Right lobe of liver (tissue), 6 donors: ENCODE measurements at places on chromosomes 2 and 18. TPM values are rescaled to one million over a fixed set of nuclear protein-coding genes. Genes with fewer than 3 reads are reported as not detected.
A peak's percentile ranks its signal among the peaks of the same experiment; 100 is the strongest.

ITGA4 gene
- 3.9 TPM for total RNA-seq

DNA sequence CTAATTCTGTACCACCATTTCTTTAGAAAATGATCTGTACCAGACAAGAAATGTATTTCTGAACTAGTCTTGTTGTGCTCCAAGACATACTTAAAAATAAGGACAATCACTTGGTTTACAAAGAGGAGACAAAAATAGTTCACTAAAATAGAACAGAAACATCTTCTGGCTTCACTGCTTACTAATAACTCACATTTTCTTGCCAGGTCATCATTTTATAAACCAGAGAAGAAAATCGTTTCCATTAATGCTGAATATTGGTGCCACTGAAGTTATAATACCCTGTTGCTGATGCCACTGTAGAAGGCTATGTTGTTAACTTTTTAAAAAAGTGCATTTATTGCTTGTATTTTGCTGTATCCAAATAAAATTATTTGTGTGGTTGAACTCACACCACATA lies 94.8 kb upstream of the ZNF236 start:
- no peak overlapping the region for H3K27ac ChIP-seq
- no peak for DNase-seq
- no peaks in the 10 kb centered on the region for H3K27me3 ChIP-seq
- H3K36me3 ChIP-seq = no peaks in the 10 kb centered on the region
- H3K4me1 ChIP-seq = no peaks in the 10 kb centered on the region

KCNF1 gene
- not detected for total RNA-seq

ACAA2 gene
- total RNA-seq = 369 TPM

DNA sequence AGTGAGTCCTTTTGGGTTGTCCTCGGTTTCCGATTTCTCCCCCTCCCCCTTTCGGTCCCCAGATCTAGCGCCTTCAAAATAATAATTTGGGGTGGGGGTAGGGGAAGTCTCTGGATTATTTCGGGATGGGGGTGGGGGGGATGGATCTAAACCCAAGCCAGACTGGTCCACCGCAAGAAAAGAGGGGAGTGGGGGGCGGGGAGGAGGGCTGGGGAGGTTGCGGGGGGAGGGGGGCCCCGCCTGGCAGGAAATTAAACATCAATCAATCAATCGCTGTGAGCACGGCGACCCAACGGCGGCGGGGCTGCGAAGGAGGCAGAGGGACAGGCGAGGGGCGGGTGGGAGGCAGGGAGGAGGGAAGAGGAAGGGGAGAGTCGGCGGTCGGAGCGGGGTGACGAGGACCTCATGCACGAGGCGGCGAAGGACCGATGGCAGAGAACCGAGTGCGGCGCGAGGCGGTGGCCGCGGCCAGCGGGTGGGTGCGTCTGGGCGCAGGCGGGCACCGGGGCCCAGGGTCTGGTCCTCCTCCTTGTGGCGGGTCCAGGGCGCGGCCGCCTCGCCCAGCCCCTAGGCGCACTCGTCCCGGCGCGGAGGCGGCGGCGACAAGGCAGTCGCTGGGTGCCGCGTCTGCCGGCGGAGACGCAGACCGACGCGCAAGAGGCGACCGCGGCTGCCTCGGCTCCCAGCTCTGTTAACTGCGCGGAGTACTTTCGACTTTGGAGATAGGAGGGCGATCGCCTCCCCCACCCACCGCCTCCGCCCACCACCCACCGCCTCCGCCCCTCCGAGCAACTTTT lies 468 bp upstream of the SATB2 start:
- peak overlapping the region; percentile 75 for H3K4me3 ChIP-seq
- H3K27me3 ChIP-seq = peaks cover 9% of the 10 kb centered on the region
- peak; percentile 55 for DNase-seq
- no peaks in the 10 kb centered on the region for H3K36me3 ChIP-seq
- no peaks in the 10 kb centered on the region for H3K4me1 ChIP-seq

- DNase-seq = peak; percentile 9
- H3K27me3 ChIP-seq = no peaks in the 10 kb centered on the region
- no peaks in the 10 kb centered on the region for H3K4me1 ChIP-seq
- no peaks in the 10 kb centered on the region for H3K36me3 ChIP-seq
- H3K4me3 ChIP-seq = no peak overlapping the region
Measured at GRCh38 chr2:239006622-239007285, 158.9 kb downstream of the TWIST2 start.

DNA sequence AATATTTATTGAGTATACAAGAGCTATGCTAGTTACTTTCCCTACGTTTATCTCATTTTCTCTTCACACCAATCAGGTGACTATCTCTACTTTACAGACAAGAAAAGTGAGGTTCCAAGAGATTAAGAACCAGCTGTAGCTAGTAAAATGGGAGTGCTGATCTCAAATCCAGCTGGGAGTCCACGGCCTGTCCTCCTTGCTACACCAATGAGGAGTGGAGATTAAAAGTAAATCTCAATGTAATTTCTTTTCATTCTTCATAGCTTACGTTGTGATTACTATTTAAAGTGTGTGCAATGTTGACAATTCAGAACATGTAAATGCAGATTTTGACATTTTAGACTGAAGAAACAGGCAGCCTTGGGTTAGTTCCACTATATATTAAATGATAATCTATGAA lies 53.9 kb upstream of the NRP2 start:
- no peaks in the 10 kb centered on the region for H3K27me3 ChIP-seq
- H3K4me3 ChIP-seq = no peak overlapping the region
- no peak for DNase-seq
- H3K4me1 ChIP-seq = no peaks in the 10 kb centered on the region
- no peak overlapping the region for H3K27ac ChIP-seq

PMAIP1 gene
- total RNA-seq = 0.51 TPM

- H3K4me3 ChIP-seq = no peak overlapping the region
- no peaks in the 10 kb centered on the region for H3K36me3 ChIP-seq
- no peak overlapping the region for H3K27ac ChIP-seq
- no peaks in the 10 kb centered on the region for H3K27me3 ChIP-seq
- DNase-seq = no peak
- H3K4me1 ChIP-seq = no peaks in the 10 kb centered on the region
Measured at GRCh38 chr2:47751856-47752414, 31.0 kb upstream of the MSH6 start.

GCG gene
- total RNA-seq = not detected

GRCh38 chr2:99771681-99772333 lies 282.0 kb upstream of the REV1 start:
- DNase-seq = no peak
- no peak overlapping the region for H3K27ac ChIP-seq
- H3K4me3 ChIP-seq = no peak overlapping the region

DNA sequence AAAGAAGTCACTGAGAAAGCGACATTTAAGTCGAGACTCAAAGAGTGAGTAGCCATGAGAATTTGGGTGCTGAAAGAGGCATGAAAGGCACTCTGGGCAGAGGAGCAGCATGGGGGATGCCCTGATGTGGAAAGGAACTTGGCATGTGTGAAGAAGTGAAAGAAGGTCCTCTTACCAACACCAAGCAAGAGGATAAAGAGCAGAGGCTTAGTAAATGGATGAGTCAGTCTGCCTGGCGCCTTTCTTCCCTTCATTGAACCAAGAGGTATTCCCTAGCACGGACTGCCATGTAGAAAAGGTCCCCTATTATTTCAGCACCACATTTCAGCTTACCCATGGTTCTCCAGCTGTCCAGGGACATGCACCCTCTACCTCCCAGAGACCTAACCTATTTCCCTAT lies 221.1 kb upstream of the NRP2 start:
- H3K4me3 ChIP-seq = no peak overlapping the region
- no peak overlapping the region for H3K27ac ChIP-seq
- no peaks in the 10 kb centered on the region for H3K36me3 ChIP-seq
- no peak for DNase-seq

DNA sequence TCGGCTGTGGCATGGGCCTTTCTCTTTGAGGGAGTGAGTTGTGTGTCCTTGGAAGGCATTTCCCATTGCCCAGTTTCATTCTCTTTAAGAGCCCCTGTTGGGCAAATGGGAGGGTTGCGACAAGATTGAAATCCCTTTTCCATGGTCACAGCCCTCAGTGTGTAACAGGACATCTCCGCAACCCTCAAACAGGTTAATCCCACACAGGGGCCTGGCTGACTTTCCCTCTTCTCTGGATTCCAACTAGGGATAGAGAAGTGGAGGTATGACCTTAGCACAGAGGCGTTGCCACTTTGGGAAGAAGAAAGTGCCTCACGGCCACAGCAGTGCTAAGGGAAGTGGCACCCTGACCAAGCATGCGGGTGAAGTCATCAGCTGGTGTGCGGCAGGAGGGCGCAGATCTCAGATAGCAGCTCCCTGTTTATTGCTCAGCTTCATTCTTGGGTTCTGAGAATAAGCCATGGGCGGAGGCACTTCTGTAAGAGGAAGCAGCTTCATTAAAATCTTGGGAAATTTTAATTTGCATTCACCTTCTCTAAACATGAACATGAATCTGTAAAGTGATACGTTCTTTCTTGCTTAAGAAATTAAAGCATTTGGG lies 256.5 kb downstream of the GBX2 start:
- H3K4me3 ChIP-seq = no peak overlapping the region
- no peak for DNase-seq
- no peak overlapping the region for H3K27ac ChIP-seq
- no peaks in the 10 kb centered on the region for H3K4me1 ChIP-seq
- no peaks in the 10 kb centered on the region for H3K27me3 ChIP-seq

DNA sequence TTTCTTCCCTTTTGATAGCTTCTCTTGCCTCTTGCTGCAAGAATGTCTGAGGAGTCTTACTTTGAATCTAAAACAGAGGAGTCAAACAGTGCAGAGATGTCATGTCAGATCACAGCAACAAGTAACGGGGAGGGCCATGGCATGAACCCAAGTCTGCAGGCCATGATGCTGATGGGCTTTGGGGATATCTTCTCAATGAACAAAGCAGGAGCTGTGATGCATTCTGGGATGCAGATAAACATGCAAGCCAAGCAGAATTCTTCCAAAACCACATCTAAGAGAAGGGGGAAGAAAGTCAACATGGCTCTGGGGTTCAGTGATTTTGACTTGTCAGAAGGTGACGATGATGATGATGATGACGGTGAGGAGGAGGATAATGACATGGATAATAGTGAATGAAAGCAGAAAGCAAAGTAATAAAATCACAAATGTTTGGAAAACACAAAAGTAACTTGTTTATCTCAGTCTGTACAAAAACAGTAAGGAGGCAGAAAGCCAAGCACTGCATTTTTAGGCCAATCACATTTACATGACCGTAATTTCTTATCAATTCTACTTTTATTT lies 133.5 kb upstream of the CDCA7 start:
- H3K27ac ChIP-seq = no peak overlapping the region
- no peaks in the 10 kb centered on the region for H3K36me3 ChIP-seq
- H3K4me1 ChIP-seq = peaks cover 8% of the 10 kb centered on the region
- no peaks in the 10 kb centered on the region for H3K27me3 ChIP-seq

- H3K4me3 ChIP-seq = no peak overlapping the region
- no peak for DNase-seq
- no peaks in the 10 kb centered on the region for H3K36me3 ChIP-seq
- no peaks in the 10 kb centered on the region for H3K4me1 ChIP-seq
- no peaks in the 10 kb centered on the region for H3K27me3 ChIP-seq
- H3K27ac ChIP-seq = no peak overlapping the region
Measured at GRCh38 chr2:7857904-7858303, 824.0 kb upstream of the ID2 start.

DNA sequence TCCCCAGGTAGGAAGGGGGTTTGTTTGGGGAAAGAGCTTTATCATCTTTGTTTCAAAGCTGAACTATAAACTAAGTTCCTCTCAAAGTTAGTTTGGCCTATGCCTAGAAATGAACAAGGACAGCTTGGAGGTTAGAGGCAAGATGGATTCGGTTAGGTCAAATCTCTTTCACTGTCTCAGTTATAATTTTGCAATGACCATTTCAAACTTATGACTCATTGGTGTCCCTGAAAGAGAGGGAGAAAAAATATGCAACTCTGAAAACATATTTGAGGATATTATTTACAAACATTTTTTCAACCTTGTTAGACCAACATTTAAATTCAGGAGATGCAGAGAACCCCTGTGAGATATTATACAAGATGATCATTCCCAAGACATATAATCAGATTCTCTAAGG lies 95.7 kb downstream of the EFEMP1 start:
- H3K4me3 ChIP-seq = no peak overlapping the region
- H3K27me3 ChIP-seq = no peaks in the 10 kb centered on the region

- no peaks in the 10 kb centered on the region for H3K36me3 ChIP-seq
- no peaks in the 10 kb centered on the region for H3K4me1 ChIP-seq
- H3K4me3 ChIP-seq = no peak overlapping the region
Measured at GRCh38 chr2:126662621-126663020, 6.7 kb downstream of the GYPC start.

DNA sequence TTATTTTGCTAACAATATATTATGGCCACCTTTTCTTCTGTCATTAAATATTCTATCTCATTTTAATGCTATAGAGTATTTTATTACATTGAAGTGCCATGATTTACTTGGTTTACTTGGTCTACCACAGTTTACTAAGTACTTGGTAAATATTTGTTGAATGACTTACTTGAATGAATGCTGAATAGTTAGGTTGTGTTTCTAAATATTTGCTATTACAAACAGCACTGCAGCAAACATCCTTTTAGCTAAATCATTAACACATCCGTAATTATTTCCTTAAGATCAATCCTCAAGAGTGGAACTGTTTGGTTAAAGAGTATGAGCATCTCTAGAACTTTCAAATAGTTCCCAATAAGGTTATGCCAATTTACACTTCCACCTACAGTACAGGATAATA lies 318.7 kb downstream of the MYCN start:
- H3K4me3 ChIP-seq = no peak overlapping the region
- H3K27ac ChIP-seq = no peak overlapping the region
- H3K36me3 ChIP-seq = no peaks in the 10 kb centered on the region
- H3K27me3 ChIP-seq = no peaks in the 10 kb centered on the region
- no peaks in the 10 kb centered on the region for H3K4me1 ChIP-seq

TTR gene
- total RNA-seq = 1,281 TPM
